ENCODE measurements at places on chromosomes 12 and 14. TPM values are rescaled to one million over a fixed set of nuclear protein-coding genes. Genes with fewer than 3 reads are reported as not detected.

The TSFM gene
- 17.1 TPM for total RNA-seq

The GALNT6 gene
- 11.6 TPM for total RNA-seq

The TMED10 gene
- total RNA-seq = 552 TPM

The COL2A1 gene
- not detected for total RNA-seq

The SERPINA10 gene
- not detected for total RNA-seq

The NR1H4 gene
- total RNA-seq = not detected

The RITA1 gene
- 19.6 TPM for total RNA-seq

The KLHL33 gene
- total RNA-seq = 0.03 TPM

All from smooth muscle cell of the pulmonary artery (primary cell).